ENCODE measurements at places on chromosomes 7 and 10.

DNA sequence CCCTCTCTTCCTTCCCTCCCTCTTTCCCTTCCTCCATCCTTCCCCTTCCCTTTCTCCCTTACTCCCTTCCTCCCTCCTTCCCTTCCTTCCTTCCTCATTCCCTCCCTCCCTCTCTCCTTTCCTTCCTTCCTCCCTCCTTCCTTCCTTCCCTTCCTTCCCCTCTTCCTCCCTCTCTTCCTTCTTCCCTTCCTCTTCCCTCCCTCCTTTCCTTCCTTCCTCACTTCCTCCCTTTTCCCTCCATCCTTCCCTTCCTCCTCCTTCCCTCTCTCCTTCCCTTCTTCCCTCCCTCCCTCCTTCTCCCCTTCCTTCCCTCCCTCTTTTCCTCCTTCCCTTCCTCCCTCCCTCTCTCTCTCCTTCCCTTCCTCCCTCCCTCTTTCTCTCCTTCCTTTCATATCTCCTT is 12.7 kb upstream of the SLC18A2 start:
- no peaks in the 10 kb centered on the region for H3K36me3 ChIP-seq
- no peaks in the 10 kb centered on the region for H3K4me1 ChIP-seq
- no peak overlapping the region for H3K4me3 ChIP-seq
- no peak for DNase-seq

DNA sequence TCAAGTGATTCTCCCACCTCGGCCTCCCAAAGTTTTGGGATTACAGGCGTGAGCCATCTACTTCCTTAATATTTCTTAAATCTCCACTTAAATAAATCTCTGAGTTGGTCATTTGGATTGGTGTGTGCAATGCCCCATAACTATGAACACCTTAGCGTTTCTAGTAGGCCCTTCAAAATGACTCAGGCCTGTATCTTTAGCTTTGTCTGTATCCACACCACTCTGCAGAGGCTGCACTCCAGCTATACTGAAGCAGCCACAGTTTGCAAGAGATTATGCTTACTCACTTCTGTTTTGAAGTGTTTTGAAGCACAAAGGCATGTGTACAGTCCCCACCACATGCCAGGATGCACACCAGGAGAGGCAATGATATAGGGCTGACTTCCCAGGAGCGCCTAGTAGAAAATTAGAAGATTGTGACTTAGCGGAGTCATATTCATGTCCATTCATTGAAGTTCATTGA is 2.4 kb upstream of the ST7 start:
- H3K27me3 ChIP-seq: no peaks in the 10 kb centered on the region
- H3K4me3 ChIP-seq: no peak overlapping the region
- no peak for DNase-seq
- peaks cover 2% of the 10 kb centered on the region for H3K4me1 ChIP-seq
- H3K27ac ChIP-seq: no peak overlapping the region

GRCh38 chr10:124657806-124658205 is 86.4 kb downstream of the FAM53B start:
- H3K4me3 ChIP-seq: no peak overlapping the region
- H3K36me3 ChIP-seq: no peaks in the 10 kb centered on the region
- H3K4me1 ChIP-seq: no peaks in the 10 kb centered on the region
- H3K27ac ChIP-seq: no peak overlapping the region
- no peaks in the 10 kb centered on the region for H3K27me3 ChIP-seq

GRCh38 chr10:1643161-1643907 is 94.0 kb downstream of the ADARB2 start:
- H3K36me3 ChIP-seq: no peaks in the 10 kb centered on the region
- no peaks in the 10 kb centered on the region for H3K4me1 ChIP-seq
- H3K4me3 ChIP-seq: no peak overlapping the region
- no peak overlapping the region for H3K27ac ChIP-seq
- H3K27me3 ChIP-seq: no peaks in the 10 kb centered on the region

DNA sequence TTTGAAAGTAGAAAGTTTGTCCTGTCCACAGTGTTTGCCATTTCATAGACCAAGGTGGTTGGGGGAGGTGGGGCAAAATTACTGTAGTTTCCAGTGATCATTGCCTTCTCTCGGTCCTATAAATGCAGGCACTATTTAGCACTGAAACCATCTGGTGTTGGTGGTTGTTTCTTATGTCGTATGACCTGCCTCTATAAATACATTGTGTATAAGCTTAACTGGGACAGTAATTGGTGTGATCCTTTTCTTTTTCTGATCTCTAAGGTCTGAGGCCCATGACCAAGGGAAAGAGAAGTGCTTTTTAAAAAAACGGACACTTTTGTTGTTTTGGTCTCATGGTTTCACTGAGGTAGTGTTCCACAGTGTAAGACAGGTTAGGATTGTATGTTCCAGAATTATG is 63.1 kb downstream of the AUTS2 start:
- H3K27me3 ChIP-seq: no peaks in the 10 kb centered on the region
- no peak for DNase-seq
- no peak overlapping the region for H3K4me3 ChIP-seq

- no peak overlapping the region for H3K27ac ChIP-seq
- no peak overlapping the region for H3K4me3 ChIP-seq
- no peaks in the 10 kb centered on the region for H3K36me3 ChIP-seq
- peak; percentile 61 for DNase-seq
- H3K27me3 ChIP-seq: no peaks in the 10 kb centered on the region
Measured at GRCh38 chr10:71998840-71999194, 34.6 kb downstream of the CHST3 start.
